HepG2 (cell line): ENCODE measurements at places on chromosomes 12 and 14.

GRCh38 chr14:31428011-31428410 is 7.7 kb upstream of the HEATR5A start:
- no peak overlapping the region for H3K27ac ChIP-seq
- no peak overlapping the region for H3K4me3 ChIP-seq
- H3K27me3 ChIP-seq: no peaks in the 10 kb centered on the region
- H3K4me1 ChIP-seq: peaks cover under 1% of the 10 kb centered on the region; the same call in 1 of the 2 replicates

- no peaks in the 10 kb centered on the region for H3K4me1 ChIP-seq
- no peak overlapping the region for H3K27ac ChIP-seq
- H3K36me3 ChIP-seq: no peaks in the 10 kb centered on the region
Measured at GRCh38 chr14:23349156-23349845, 3.4 kb downstream of the SLC22A17 start.

DNA sequence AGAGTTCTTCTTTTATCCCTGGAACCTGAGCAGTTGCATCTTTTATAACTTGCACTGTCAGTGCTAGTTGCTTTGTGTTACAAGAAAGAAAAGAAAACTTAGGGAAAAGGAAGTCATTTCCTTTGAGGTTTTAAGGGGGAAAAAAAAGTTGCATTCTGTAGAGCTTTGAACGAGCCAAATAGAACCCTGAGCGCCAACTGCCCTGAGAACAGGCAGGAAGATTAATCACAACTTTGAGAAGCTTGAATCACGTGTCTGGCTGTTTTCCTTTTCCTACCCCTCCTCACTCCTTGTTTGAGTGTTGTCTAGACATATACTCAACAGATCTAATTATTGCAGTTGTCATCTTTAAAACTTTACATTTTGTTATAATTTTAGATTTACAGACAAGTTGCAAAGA is 12.5 kb downstream of the PCNX1 start:
- no peak overlapping the region for H3K4me3 ChIP-seq
- no peaks in the 10 kb centered on the region for H3K27me3 ChIP-seq
- peaks cover 8% of the 10 kb centered on the region; the same call in 2 of the 3 replicates for H3K36me3 ChIP-seq
- no peak for DNase-seq
- peaks cover 13% of the 10 kb centered on the region for H3K4me1 ChIP-seq

GRCh38 chr14:101948666-101949216 is 15.6 kb upstream of the DYNC1H1 start:
- peak overlapping the region; percentile 96 for H3K4me3 ChIP-seq
- no peak for DNase-seq
- H3K36me3 ChIP-seq: no peaks in the 10 kb centered on the region
- H3K4me1 ChIP-seq: peaks cover 20% of the 10 kb centered on the region
- no peaks in the 10 kb centered on the region; the same call in 2 of the 3 replicates for H3K27me3 ChIP-seq

- peaks cover 40% of the 10 kb centered on the region for H3K4me1 ChIP-seq
- peak overlapping the region; percentile 59 for H3K27ac ChIP-seq
- no peaks in the 10 kb centered on the region for H3K27me3 ChIP-seq
- DNase-seq: peak; percentile 93
Measured at GRCh38 chr12:50188241-50188781, 21.1 kb upstream of the CERS5 start.

DNA sequence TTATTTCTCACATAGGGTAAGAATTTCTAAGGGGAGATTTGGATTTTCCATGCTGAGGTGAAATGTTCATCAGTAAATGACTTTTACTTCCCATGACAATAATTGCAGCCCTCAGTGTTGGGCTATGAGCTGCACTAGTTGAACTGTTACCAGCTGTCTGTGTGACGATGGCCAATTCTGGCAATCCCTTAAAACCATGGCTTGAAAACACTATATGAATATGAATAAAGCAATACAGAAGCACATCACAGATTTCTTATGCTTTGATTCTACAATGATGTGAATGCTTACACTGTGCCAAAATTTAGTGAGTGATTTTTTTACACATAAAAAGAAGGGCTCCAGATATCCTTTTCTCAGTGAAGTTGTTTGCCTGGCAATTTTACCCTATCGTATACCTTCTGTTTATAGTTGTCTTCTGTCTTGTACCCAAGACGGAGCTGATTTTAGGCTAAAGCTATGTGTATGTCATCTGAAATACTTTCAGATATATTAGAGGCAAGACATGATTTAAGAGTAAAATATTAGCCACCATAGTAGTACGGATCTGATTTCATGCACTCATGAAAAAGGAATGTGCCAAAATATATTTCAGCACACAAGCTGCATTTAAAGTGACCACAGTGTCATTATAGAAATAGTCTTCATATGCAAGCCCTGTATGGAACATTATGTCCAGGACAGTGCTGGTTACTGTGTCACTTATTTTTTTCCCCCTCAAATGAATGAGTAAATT is 52.0 kb downstream of the SLC38A4 start:
- H3K27ac ChIP-seq: no peak overlapping the region
- DNase-seq: no peak
- peaks cover 85% of the 10 kb centered on the region for H3K4me1 ChIP-seq

- DNase-seq: no peak
- H3K4me1 ChIP-seq: no peaks in the 10 kb centered on the region
- H3K4me3 ChIP-seq: no peak overlapping the region
- H3K27ac ChIP-seq: no peak overlapping the region
- no peaks in the 10 kb centered on the region for H3K36me3 ChIP-seq
- H3K27me3 ChIP-seq: no peaks in the 10 kb centered on the region; the same call in 1 of the 2 replicates
Measured at GRCh38 chr12:10186299-10186698, 7.5 kb downstream of the TMEM52B start.

DNA sequence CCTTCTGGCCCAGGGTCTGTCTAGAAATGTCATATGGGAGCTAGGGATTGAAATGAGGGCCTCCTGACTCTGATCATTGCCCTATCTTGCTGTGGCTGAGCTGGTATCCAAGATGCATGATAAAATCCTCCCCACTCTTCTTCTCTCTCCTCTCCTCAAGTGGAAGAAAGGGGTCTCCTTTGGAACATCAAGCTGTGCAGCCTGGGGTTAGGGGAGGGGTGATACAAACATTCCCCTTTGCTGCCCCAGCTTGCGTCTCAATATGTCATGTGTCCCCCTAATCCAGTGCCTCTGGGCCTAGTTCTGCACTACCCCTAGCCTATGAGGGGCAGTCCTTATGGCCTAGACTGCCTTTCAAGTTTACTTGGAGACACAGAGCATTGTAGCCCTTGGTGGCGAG is 8.5 kb downstream of the RDH16 start:
- H3K4me1 ChIP-seq: peaks cover 10% of the 10 kb centered on the region
- H3K36me3 ChIP-seq: no peaks in the 10 kb centered on the region
- no peaks in the 10 kb centered on the region for H3K27me3 ChIP-seq
- no peak overlapping the region for H3K27ac ChIP-seq

- H3K36me3 ChIP-seq: no peaks in the 10 kb centered on the region
- H3K4me1 ChIP-seq: peaks cover 20% of the 10 kb centered on the region
- no peaks in the 10 kb centered on the region; the same call in 1 of the 2 replicates for H3K27me3 ChIP-seq
- H3K27ac ChIP-seq: no peak overlapping the region
- H3K4me3 ChIP-seq: no peak overlapping the region
Measured at GRCh38 chr14:90559811-90560492, 163.1 kb downstream of the CALM1 start.

- no peak overlapping the region for H3K27ac ChIP-seq
- no peak overlapping the region for H3K4me3 ChIP-seq
- no peak for DNase-seq
- H3K27me3 ChIP-seq: peaks cover 19% of the 10 kb centered on the region
- no peaks in the 10 kb centered on the region for H3K36me3 ChIP-seq
- no peaks in the 10 kb centered on the region for H3K4me1 ChIP-seq
Measured at GRCh38 chr14:104425763-104426646, 153.6 kb upstream of the C14orf180 start.

- H3K36me3 ChIP-seq: no peaks in the 10 kb centered on the region
- H3K27me3 ChIP-seq: peaks cover 25% of the 10 kb centered on the region; the same call in 2 of the 3 replicates
- no peak overlapping the region for H3K4me3 ChIP-seq
Measured at GRCh38 chr12:85283560-85283959, 3.5 kb downstream of the ALX1 start.

DNA sequence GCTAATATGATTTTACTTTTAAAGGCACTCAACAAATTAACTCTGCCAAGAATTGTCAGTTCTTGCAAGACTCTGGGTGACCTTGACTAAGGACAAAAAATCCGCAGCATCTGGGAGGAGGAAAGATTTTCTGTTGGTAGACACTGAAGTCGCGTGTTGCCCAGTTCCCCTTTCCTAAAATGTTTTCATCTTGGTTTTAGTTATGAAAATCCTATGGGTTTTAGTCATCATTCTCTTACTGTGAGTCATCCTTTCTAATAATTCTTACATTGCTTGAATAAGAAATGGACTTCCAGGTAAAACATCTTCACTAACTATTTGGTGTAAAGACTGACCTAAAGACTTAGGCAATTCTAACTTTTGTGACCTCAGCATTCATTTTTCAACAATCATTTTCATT is 9.1 kb downstream of the GSG1 start:
- H3K27me3 ChIP-seq: peaks cover under 1% of the 10 kb centered on the region; the same call in 1 of the 2 replicates
- DNase-seq: no peak
- H3K27ac ChIP-seq: no peak overlapping the region
- peaks cover 18% of the 10 kb centered on the region for H3K4me1 ChIP-seq

GRCh38 chr14:57692671-57693070 is 173.2 kb downstream of the SLC35F4 start:
- H3K27me3 ChIP-seq: no peaks in the 10 kb centered on the region
- H3K4me3 ChIP-seq: no peak overlapping the region
- H3K4me1 ChIP-seq: no peaks in the 10 kb centered on the region
- H3K27ac ChIP-seq: no peak overlapping the region

- H3K27me3 ChIP-seq: no peaks in the 10 kb centered on the region
- H3K4me3 ChIP-seq: no peak overlapping the region
- H3K36me3 ChIP-seq: no peaks in the 10 kb centered on the region
Measured at GRCh38 chr12:52156757-52157565, 34.9 kb downstream of the KRT80 start.

- no peak for DNase-seq
- H3K4me3 ChIP-seq: no peak overlapping the region
- H3K27me3 ChIP-seq: no peaks in the 10 kb centered on the region
Measured at GRCh38 chr12:33248364-33248763, 191.3 kb downstream of the SYT10 start.

GRCh38 chr12:98424726-98425401 is 90.5 kb upstream of the TMPO start:
- peak; percentile 46 for DNase-seq
- no peak overlapping the region for H3K4me3 ChIP-seq
- no peak overlapping the region for H3K27ac ChIP-seq
- peaks cover 18% of the 10 kb centered on the region; the same call in 1 of the 2 replicates for H3K4me1 ChIP-seq

- H3K36me3 ChIP-seq: no peaks in the 10 kb centered on the region; the same call in 1 of the 2 replicates
- H3K27me3 ChIP-seq: no peaks in the 10 kb centered on the region
- DNase-seq: peak; percentile 67
- no peaks in the 10 kb centered on the region for H3K4me1 ChIP-seq
- H3K27ac ChIP-seq: no peak overlapping the region
Measured at GRCh38 chr14:93219103-93219726, 12.2 kb downstream of the UBR7 start.

GRCh38 chr12:75784591-75784990 is 247.0 kb downstream of the PHLDA1 start:
- no peak overlapping the region for H3K27ac ChIP-seq
- peaks cover 23% of the 10 kb centered on the region for H3K4me1 ChIP-seq
- DNase-seq: peak; percentile 73
- no peak overlapping the region for H3K4me3 ChIP-seq

DNA sequence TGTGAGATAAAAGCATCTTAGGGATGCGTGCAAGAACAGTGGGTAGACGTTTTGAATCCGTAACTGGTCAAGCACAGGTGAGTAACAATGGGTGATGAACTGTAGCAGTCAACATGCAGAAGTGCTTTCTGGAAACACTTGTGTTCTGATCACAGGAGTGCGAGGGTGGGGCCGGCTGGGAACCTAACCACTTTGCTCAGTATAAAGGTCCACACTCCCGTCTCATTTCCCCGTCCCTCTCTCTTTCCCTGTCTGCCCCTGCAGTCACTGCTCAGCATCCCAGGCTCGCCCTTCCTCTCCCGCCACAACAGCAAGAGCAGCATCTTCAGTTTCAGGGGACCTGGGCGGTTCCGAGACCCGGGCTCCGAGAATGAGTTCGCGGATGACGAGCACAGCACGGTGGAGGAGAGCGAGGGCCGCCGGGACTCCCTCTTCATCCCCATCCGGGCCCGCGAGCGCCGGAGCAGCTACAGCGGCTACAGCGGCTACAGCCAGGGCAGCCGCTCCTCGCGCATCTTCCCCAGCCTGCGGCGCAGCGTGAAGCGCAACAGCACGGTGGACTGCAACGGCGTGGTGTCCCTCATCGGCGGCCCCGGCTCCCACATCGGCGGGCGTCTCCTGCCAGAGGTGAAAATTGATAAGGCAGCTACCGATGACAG is 127.1 kb downstream of the FIGNL2 start:
- H3K4me3 ChIP-seq: no peak overlapping the region
- H3K27ac ChIP-seq: no peak overlapping the region
- H3K36me3 ChIP-seq: no peaks in the 10 kb centered on the region
- no peaks in the 10 kb centered on the region for H3K4me1 ChIP-seq
- no peak for DNase-seq
- H3K27me3 ChIP-seq: no peaks in the 10 kb centered on the region

GRCh38 chr12:47754126-47754525 is 4.6 kb downstream of the RAPGEF3 start:
- no peak overlapping the region for H3K4me3 ChIP-seq
- H3K36me3 ChIP-seq: no peaks in the 10 kb centered on the region
- no peak overlapping the region for H3K27ac ChIP-seq
- peaks cover 32% of the 10 kb centered on the region for H3K4me1 ChIP-seq
- DNase-seq: no peak
- H3K27me3 ChIP-seq: peaks cover 46% of the 10 kb centered on the region; the same call in 2 of the 3 replicates

DNA sequence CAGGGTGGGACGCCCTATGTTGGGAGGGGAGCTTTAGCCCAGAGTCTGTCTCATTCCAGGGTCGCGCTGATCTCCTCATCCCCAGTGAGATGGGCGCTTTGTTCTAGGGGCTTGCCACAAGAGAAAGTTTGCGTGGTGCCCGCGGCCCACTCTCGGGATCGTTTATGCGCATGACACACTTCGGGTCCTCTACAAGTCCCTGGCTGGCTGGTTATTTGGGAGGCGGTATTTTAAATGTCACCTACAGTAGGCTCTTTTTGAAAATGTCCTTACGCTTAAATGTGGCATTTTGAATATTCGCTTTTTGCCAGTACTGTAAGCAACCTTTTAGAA is 541 bp downstream of the GOLT1B start:
- peaks cover 33% of the 10 kb centered on the region for H3K4me1 ChIP-seq
- DNase-seq: peak; percentile 11
- H3K4me3 ChIP-seq: peak overlapping the region; percentile 87
- H3K27ac ChIP-seq: peak overlapping the region; percentile 90
- no peaks in the 10 kb centered on the region; the same call in 2 of the 3 replicates for H3K27me3 ChIP-seq

DNA sequence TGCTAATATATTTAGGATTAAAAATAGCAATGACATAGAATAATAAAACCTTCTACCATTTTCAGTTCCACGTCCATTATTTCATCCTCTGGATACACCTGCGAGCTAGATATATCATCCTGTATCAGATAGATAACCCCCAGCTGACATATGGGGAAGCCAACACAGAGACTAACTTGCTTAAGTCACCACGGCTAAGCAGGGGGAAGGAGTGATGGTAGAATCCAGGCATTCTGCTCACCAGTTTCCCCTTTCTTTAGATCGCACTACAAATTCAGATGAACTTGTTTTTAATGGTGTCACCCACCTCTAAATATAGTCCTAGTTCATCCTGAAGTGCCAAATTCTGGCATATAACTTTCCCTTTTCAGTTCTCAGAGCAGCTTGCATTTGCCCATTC is 110.1 kb downstream of the TXNDC16 start:
- peaks cover 9% of the 10 kb centered on the region for H3K4me1 ChIP-seq
- no peak overlapping the region for H3K27ac ChIP-seq
- DNase-seq: no peak
